Stimulated activated CD8-positive, alpha-beta memory T cell treated with anti-CD3 and anti-CD28 coated beads, Interleukin-15, amount 100 ng/mL, for 48 hours (primary cell): ENCODE measurements at places on chromosomes 4 and X.

GRCh38 chr4:66943112-66943511 lies 602.2 kb downstream of the CENPC start:
- no peak for DNase-seq

DNA sequence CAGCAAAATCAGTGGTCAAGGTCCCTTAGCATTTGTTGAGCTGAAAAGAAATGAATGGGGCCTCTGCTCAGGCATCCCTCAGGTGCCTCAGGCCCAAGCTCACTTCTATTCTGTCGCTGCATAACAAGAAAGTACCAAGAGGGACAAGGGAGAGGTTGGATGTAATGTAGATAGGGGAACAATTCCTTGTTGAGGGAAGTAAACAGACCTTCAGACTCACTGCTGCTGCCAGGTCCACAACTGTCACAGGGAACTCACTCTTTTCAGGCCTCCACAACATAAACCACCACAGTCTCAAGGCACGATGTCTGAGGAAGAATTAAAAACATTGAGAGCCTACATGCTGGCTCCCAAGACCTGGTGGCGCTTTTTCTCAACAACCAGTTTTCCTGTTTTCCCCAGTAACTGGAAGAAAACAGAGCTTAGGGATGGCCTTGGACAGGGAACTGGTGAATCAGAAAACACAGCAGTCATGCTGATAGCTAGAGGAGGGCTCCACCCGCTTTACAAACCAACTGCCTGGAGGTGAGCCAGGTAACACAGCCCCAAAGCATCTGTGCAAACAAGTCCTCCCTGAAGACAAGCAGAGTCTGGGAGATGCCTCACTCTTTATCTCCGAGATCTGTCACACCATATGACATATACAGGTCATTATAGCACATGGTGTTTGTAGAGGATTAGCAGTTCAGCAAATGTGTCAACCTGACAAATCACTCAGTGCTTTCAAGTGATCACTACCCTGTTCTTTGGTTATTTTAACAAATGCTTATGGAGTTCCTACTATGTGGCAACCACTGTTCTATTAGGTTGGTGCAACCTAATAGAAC lies 14.3 kb upstream of the AWAT1 start:
- DNase-seq, result no peak

DNA sequence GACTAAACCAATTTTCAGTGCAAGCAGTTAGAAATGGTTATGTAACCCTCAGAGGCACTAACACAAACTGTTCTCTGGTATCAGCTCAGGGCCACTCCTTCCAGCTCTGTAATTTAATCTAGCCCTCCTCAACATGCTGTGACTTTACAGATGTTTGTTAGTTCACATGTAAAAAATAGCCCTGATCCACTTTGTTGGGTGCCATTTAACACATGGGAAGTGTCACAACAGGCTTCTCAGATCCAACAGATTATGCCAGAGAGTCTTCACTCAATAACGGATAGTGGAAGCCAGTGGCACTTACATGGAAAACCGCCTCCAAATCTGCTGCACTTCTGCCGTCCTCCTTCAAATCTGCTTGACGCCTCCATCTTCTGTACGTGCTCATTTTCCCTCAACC lies 51.6 kb downstream of the ATP8A1 start:
- DNase-seq, result no peak

GRCh38 chr4:167893531-167893930 lies 198.8 kb upstream of the ANXA10 start:
- no peak for DNase-seq

GRCh38 chr4:4401036-4401435 lies 14.1 kb downstream of the NSG1 start:
- no peak for DNase-seq
